ENCODE measurements at places on chromosomes 11 and 22.

- DNase-seq = no peak
These were observed 133.1 kb upstream of the TBCEL start for GRCh38 chr11:120890609-120891320.

- DNase-seq = no peak
These were observed 11.6 kb downstream of the ATXN10 start for GRCh38 chr22:45683248-45683647.

DNA sequence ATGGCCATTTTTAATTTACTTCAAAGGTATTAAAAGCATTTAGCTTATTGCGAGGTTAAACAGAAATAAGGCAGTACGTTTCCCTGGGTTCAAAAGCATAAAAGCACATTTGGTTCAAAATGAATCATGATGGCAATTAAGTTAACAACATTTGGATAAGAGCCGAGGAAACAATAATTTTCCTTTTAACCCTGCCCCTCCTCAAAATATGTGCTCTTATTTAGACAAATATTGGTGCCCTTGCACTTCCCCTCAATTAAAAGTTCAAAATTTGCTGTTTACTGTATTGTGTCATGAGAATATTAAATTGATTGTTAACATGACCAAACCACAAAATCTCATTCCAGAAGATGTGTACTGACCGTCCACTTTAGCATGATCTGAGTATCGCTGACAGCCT lies 48.7 kb downstream of the VSIG10L2 start:
- no peak for DNase-seq

DNA sequence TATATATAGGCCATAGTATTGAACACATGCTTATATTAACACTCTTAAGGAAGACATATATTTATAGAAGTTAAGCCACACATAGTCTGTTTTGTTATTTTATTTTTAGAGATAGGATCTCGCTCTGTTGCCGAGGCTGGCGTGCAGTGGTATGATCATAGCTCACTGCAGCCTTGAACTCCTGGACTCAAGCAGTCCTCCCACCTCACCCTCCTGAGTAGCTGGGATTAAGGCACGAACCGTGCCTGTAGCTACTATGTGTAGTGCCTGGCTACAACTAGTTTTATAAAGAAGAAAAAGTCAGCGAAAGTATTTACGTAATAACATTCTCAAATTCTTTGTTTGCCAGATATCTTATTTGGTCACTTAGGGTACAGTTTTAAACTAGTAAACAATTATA lies 5.6 kb upstream of the UCP2 start:
- no peak for DNase-seq

GRCh38 chr11:11312738-11313137 lies 40.3 kb downstream of the CSNK2A3 start:
- no peak for DNase-seq

DNA sequence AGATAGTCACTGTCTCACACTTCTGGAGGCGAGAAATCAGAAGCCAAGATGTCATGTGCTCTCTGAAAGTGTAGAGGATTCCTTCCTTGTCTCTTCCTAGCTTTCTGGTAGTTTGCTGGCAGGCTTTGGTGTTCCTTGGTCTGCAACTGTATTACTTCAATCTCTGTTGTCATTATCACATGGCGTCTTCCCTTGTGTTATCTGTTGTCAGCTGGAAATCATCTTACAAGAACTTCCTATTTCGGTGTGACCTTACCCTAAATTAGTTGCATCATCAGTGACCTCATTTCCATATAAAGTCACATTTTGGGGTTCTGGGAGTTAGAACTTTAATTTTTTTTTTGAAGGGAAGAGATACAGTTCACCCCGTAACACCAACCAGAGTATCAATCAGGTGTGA lies 3.3 kb upstream of the LIN7C start:
- no peak for DNase-seq

DNA sequence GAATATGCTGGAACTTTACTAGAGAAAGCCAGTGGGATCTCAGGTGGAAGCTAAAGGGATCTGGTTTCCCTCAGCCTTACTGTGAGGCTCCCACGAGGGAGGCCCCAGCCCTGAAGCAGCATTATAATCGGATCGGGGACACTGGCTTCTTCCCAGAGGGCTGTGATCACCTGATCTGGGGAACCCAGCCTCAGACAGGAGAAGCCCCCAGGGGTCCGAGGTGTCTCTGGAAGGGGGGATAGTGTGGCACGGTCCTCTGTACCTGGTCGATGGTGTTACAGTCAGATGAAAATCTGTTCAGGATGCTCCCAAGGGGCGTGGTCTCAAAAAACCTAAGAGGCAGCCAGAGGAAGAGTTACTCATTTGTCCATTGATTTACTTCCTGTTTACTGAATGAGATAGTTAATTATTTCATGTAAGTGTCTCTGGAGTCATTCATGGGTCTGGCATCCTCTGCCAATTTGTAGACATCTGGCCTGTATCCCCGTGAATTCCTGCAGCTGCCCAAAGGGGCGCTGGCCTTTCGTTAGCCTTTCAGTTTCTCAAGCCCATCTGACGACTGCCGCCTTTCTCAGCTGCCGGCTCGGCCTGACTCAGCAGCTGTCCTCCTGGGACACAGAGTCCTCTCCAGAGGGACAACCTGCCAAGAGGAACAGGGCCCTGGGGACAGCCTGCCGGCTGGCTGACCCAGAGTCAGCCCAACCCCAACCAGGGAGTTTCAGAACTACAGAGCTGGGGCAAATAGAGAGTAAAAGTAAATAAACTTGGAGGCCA lies 17.0 kb upstream of the KCNJ11 start:
- no peak for DNase-seq

GRCh38 chr22:46617207-46617985 lies 2.8 kb upstream of the GRAMD4 start:
- DNase-seq = no peak
